NCI-H1436 (cell line): ENCODE measurements at places on chromosomes 16 and 17.

GRCh38 chr16:65617421-65617820 lies 495.6 kb upstream of the CDH11 start:
- no peak for DNase-seq

GRCh38 chr16:70661918-70662641 lies 15.7 kb downstream of the IL34 start:
- DNase-seq = no peak

DNA sequence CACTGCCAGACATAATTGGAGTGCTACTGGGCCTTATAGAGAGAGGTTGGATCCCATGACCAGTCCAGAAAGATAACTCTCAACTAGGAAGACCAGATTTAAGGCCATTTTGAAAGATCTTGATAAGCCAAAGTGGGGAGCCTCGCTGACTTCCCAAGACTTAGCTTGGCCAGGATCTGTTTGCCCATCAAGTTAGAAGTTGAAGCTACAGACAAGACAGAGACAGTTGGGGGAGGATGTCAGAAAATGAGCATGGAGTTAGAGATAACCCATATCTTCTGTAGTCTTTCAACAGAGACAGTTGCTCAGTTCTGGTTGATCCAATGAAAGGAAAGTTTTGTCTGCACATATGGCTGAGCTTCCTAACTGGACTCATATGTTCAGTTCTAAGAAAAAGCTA lies 267.4 kb downstream of the HS3ST3A1 start:
- DNase-seq = no peak

DNA sequence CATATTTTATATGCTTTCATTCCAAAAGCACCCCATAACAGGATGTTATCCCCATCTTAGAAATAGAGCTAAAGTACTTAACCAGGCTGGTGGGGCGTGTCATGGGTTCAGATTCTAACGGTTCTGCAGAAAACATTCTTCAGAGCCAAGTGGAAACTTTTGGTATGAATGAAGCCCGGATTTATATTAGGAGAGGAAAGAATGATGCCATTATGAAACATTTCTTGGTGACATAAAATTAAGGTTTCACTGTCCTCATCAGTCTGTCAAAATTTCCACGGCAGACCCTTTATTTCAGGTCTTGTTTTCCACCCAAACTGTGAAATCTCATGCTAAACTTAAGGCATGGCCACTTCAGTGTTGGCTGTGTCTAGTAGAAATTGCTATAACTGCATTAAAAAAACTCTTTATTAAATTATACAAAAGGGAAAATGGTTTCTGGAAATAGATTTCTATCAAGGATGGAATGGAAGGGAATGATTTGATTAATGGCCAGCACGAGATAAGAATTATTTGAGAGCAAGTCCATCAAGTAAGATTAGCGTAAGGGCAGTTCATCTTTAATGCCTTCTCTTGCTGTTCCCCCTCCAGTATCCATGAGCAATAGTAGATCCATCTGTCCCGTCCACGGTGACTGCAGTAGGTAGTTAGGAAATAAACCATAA lies 11.7 kb downstream of the PRKCA start:
- no peak for DNase-seq

DNA sequence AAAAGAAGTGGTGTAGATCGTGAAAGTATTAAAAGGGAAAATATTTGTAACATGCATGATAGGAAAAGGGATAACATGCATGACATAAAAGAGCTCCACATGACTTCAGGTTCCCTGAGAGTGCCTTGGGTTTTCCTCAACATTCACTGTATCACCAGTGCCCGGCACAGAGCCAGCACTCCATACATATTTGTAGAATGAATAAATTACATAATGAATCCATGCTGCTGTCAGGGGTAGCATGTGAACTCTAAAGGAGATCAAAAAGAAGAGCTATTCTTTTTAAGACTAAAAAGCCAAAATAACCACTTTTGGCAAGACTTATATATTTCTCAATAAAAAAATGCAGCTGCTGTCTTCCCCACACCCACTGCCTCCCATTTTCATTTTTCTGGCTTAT lies 2.7 kb upstream of the ZNF594 start:
- DNase-seq = no peak

DNA sequence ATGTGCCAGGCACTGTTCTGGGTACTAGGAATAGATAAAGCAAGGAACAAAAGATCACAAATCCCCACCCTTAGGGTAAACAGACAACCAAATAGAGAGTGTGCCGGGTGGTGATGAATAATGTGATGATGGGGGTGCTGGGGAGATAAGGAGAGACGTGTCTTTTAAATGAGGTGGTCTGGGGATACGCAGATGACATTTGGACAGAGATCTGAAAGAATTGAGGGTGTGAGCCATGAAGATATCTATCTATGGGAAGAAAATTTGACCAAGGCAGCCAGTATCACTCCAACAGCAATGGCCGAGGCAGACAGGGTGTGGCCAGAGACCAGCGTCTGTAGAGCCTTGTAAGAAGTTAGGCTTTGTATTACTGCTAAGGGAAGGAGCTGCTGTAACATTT lies 165.3 kb downstream of the MRTFB start:
- DNase-seq = no peak

- DNase-seq = no peak
Observed at GRCh38 chr16:17206712-17207111, 264.0 kb downstream of the XYLT1 start.

GRCh38 chr16:57271063-57271345 lies 13.5 kb downstream of the PLLP start:
- DNase-seq = no peak

GRCh38 chr16:67547423-67548264 lies 14.7 kb upstream of the CTCF start:
- DNase-seq = peak; percentile 77

- DNase-seq = no peak
Observed at GRCh38 chr17:18985475-18985874, 19.1 kb downstream of the FAM83G start.

GRCh38 chr17:75124041-75124818 lies 7.3 kb downstream of the NT5C start:
- peak; percentile 60 for DNase-seq

- no peak for DNase-seq
Observed at GRCh38 chr16:15919331-15919730, 30.1 kb upstream of the ABCC1 start.

- no peak for DNase-seq
Observed at GRCh38 chr17:58120195-58120822, 27.9 kb upstream of the OR4D1 start.

DNA sequence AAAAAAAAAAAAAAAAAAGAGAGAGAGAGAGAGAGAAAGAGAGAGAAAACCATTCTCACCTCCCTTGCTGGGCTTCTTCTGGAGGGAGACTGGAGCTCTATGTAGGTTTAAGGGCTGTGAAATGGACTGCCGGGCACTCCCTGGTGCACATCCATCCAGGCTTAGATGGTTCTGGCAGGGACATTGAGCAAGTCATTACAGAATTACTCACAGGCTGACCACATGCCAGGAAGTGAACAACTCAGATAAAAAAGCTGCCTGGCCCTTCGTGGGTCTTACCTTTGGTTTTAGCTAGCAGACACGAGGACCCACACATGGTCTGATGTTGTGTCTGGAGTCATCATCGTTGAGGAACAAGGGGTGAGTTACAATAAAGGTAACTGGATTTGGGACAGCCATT lies 847.4 kb upstream of the EEF2KMT start:
- no peak for DNase-seq

- no peak for DNase-seq
Observed at GRCh38 chr16:28473714-28474265, 1.7 kb upstream of the NPIPB7 start.

DNA sequence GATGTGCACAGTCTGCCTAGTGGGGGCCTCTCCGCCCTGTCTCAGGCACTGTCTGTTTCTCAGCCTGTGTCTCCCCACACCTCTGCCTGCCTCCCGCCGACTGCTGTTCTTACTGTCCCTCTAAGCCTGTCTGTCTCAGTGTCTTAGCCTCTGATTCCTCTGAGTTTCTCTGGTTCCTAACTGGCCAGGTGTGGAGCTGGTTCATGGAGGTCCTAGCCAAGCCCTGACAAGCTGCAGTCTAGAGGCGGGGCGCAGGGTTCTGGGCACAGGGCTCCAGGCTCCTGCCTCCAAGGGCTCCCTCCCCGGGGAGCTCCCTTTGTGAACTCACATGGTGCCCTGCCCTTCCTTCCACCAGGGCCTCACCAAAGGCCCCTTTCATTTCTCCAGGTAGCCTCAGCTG lies 19.4 kb downstream of the C17orf100 start:
- DNase-seq = no peak

GRCh38 chr16:75206749-75207451 lies at the start of gene CTRB2:
Gene CTRB2, minus strand, starts transcription at chr16:75207161. Its CDS starts 20 bp downstream, at chr16:75207141.
- DNase-seq = no peak

GRCh38 chr17:61127960-61128359 lies 271.7 kb upstream of the TBX2 start:
- DNase-seq = no peak

DNA sequence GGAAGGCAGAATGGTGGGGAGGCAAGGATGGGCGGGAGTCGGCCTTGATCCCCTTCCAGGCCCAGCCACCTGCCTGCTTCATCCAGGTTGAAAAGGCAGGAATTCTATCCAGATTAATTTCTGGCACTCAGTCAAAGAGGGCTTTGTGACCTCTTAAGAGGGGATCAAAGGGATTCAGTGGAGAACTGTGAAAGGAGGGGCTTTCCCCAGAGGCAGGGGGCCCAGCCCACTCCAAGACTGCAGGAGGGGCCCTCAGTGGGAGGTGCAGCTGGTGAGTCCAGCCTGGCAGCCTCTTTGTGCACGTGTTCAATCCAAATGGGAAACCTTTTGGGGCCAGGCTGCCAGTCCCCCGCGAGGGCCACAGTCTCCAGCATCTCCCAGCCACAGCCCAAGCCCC lies 148.5 kb upstream of the PLCG2 start:
- DNase-seq = no peak

DNA sequence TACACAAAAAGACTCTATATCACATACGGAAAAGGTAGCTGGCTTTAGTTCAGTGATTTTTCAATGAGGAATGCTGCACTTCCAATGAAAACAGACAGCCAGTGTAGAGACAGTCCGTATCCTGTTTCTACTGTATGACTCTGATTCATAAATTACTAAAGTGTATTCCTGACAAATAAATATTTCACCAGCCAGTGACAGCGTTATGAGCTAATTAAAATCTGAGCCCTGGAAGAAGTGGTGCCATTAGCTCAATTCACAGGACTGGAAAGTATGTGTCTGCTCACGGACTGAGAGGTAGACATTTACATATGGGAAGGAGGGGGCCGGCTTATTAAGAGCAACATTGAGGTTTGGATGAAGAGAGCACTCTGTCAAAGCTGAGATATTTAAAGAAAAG lies 207.9 kb upstream of the RBFOX1 start:
- DNase-seq = no peak

DNA sequence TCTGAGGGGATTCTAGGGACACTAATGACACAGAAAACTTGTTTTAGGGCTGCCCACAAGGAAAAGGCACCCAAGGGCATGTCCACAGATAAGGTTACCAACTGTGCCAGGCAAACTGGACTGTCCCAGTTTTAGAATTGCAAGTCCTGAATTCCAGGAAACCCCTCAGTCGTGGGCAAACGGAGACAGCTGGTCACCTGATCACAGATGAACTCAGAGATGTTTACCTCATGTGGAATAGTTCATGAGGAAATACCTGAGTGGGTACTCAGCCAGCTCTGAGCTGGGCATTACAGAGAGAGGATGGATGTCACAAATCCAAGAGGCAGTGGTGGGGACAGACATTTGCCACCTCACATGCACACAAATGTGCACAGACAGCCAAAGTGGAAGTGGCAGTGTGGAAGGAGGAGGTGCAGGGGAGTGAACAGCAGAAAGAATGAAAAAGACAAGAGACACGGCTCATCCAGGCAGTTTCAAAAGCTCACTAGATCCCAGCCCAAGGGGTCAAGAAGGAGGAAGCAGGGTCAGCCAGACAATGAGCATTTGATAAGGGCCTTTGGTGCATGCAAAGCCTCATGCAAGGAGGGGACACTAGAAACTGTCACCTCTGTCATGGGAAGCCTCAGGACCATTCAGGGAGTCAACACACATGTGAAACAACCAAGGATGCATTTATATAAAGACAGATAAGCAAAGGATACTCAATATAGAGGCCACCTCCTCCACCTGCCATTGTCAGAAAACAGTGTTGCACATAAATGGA lies 24.8 kb downstream of the TTLL6 start:
- DNase-seq = no peak

GRCh38 chr17:32305049-32305448 lies 36.9 kb downstream of the C17orf75 start:
- no peak for DNase-seq

GRCh38 chr17:46862949-46863348 lies 11.6 kb downstream of the WNT9B start:
- no peak for DNase-seq

GRCh38 chr17:64639516-64639915 lies 22.6 kb downstream of the SMURF2 start:
- DNase-seq = no peak

DNA sequence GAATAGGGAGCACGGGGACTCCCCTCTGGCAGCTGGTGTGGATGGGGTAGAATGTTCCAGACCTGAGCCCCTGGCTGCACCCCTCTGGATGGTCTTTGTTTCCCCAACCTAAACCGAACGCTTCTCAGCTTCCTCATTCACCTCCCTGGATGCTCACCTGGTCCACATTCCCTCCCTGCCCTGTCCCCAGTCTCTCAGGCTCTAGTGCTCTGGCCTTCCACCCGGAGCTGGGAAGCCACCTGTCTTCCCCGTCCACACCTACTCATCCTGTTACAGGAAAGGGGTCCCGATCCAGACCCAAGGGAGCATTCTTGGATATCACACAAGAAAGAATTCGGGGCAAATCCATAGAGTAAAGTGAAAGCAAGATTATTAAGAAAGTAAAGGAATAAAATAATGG lies 73.5 kb downstream of the CYLD start:
- DNase-seq = no peak

DNA sequence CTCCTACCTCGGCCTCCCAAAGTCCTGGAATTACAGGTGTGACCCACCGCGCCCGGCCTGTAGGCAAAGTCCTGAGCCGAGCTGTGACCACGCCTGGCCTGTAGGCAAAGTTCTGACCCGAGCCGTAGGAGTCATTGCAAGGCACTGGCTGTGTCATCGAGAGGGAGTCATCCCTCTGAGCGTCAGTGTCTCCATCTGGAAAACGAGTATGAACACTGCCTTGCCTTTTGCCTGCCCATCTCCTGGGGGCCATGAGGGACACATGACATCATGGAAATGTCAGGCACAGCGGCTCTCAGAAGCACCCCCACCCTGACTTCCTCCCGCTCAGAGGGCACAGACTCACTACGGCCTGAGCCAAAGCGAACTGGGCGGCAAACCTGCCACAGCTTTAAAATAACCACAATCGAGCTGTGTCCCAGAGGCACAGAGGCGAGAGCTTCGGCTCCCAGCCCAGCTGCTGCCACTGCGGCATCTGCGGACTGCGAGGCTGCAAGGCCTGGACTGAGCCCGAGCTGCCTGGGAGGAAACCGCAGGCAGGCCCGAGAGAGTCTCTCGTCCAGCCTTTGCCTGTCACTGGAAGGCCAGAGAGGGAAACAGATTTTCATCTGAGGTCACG lies 50.8 kb downstream of the RPH3AL start:
- no peak for DNase-seq

- no peak for DNase-seq
Observed at GRCh38 chr16:83903751-83904150, 4.8 kb downstream of the MLYCD start.

DNA sequence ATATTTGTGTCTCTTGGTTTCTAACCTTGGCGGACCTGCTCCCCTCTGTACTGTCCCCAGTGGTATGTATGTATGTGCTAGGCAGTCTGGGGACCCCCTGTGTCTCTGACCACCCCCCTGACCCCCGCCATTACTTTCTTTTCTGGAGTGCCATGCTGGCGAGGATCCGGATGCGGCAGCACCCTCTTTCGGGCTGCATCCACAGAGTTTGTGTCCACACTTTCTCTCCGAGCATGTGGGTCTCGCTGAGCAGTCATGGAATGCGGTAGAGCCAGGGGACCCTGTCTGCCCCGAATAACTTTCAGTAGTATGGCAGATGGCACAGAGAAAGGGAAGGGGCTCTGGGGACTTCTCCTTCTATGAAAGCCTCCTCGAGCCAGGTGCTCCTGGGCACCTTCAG lies 17.0 kb downstream of the KCTD2 start:
- DNase-seq = no peak
